ENCODE measurements at places on chromosomes 7 and 10.

DNA sequence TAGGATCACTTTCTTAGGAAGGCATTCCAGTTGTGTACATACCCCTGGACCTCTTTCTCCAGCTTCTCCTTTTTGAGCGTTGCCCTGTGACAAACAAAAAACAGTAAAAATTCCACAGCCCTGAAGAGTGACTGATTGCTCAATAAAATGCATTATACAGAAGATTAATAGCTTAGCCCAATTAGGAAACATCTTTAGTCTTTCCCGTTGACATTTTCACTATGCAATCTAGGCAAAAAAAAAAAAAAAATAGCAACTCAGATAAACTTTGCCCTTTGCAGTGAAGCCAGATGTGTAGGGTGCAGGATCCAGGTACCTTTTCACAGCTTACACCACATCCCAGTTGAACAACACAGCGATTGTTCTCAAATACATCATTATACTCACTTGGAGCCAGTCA is 17.9 kb downstream of the COL28A1 start:
- DNase-seq: no peak

DNA sequence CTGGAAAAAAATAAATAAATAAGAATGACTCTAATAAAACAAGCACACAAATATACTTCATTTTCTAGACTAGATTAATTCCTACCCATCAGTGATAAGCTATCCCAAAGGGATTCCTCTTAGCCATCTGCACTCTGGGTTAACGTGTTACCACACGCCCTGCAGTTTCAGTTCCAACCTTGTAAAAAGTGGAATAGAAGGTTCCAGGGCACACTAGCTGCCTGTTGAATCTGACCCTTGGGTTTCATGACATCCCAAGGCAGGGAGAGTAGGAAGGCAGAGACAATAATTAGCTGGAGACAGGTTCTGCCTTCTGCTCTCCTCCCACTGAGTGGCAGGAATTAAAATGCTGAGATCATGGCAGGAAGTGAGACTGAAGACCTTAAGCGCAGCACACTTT is 33.5 kb downstream of the SLC37A3 start:
- DNase-seq: no peak

- DNase-seq: no peak
These were observed 146.6 kb upstream of the PDE1C start for GRCh38 chr7:32216759-32217158.

DNA sequence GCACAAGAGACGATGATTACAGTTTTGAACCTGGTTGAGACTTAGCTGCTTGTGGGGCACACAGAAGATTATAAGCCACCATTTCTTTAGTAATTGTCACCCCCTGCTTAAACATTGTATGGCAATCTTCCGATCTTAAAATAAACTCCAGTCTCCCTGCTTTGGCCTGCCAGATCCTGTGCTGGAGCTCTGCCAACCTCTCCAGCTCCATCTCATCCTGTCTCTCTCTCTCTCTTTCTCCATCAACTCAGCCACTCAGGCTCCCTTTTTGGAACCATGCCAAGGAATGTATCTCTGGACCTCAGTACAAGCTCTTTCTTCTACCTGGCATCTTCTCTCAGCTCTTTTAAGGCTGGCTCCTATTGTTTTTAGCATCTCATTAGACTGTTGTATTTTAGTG is 1053.2 kb downstream of the REEP3 start:
- no peak for DNase-seq

- DNase-seq: no peak
These were observed 12.1 kb upstream of the NPVF start for GRCh38 chr7:25240340-25240739.

DNA sequence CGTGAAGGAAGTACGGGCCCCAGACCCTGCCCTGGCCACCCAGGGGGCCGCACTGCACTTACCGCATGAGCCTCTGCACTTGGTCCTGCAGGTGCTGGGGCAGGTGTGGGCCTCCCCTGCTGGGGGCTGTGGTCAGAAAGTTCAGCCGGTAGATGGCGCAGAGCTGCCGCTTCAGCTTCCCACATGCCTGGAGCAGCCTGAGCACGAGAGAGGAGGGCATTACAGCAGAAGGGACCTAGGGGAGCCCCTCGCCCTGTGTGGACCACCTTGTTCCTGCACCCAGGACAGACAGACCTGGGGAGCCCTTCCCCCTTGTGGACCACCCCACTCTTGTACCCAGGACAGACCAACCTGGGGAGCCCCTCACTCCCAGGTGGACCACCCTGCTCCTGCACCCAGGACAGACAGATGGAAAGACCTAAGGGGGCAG is 8.7 kb upstream of the PYROXD2 start:
- DNase-seq: no peak

DNA sequence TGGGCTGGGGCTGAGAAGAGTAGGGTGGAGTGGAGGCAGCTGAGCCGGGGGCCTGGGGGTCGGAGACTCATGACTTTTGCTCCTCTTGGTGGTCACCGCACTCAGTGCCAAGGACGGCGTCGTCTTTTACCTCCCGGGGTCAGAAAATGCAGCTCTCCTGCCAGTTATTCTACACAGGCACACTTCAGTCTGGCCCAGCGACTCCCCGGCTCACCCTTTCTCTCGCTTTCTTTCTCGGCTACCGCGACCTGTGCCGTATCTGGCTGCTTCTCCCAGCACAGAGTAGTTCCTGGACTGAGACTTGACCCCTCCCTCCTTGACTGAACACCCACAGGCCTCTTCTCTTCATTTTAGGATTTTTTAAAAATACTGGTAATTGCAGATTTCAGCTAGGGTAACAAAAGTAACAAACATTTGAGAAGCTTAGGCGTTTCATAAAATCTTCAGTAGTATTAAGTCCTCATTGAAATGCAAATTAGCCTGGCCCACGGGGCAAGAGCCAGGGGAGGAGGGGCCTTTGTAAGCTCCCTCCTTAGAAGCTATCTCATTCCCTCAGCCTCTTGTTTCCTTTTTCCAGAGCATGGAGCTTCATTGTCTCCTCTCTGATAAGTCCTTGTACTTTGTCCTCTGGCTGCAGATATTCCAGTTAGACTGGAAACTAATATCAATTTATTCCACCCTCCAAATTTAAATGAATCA is 1.1 kb upstream of the PRLHR start:
- DNase-seq: no peak

GRCh38 chr10:86190291-86190690 is 176.3 kb downstream of the GRID1 start:
- DNase-seq: no peak

- DNase-seq: no peak
These were observed 32.7 kb downstream of the SLC29A3 start for GRCh38 chr10:71351628-71352319.

DNA sequence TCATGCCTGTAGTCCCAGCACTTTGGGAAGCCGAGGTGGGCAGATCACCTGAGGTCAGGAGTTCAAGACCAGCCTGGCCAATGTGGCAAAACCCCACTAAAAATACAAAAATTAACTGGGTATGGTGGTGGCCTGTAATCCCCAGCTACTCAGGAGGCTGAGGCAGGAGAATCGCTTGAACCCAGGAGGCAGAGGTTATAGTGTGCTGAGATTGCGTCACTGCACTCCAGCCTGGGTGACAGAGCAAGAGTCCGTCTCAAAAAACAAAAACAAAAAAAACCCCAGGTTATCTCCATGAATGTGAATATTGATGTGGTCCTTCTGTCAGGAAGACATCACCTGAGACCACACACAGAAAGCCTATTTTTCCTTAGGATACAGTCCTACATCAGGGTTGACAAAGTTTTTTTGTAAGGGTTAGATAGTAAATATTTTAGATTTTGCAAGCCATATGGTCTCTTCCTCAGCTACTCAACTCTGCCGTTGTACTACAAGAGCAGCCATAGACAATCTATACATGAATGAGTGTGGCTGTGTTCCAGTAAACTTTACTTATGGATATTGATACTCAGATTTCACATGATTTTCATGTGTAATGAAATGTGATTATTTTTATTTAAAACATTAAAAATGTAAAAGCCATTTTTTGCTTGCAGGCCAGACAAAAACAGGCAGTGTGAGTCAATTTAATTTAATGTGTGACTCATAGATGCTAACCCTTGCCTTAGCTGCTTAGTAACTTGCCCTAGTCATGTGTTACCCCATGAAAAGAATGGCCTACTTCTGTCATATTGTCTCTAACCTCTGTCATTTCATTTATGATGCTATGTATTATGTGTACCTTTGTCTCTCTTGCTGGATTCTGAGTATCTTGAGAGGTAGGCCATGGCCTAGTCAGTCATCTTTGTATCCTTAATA is 78.1 kb downstream of the TPST1 start:
- no peak for DNase-seq

- DNase-seq: no peak
These were observed 181.7 kb downstream of the CCSER2 start for GRCh38 chr10:84510121-84510520.

GRCh38 chr7:27899601-27900000 is 159.6 kb downstream of the TAX1BP1 start:
- no peak for DNase-seq

DNA sequence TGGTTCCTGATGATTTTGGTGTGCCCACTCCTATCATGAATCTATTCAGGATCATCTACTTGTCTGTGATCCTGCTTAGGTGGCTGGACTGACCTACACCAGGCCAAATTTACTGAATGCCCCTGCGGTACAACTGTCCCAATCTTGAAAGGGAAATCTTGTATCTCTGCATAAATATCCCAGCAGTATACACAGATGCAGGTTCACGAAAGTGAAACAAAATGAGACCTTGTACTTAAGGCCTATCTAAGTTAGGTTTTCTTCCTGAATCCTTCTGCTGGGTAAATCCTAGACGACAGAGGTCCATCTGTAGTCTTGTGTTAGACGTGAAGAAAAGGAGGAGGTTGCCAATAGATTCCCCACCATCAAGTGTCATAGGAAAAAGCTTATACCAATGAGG is 85.5 kb upstream of the NOBOX start:
- no peak for DNase-seq

- no peak for DNase-seq
These were observed 199.3 kb downstream of the PRKG1 start for GRCh38 chr10:51273574-51273973.

GRCh38 chr10:93410697-93411348 is 71.3 kb downstream of the MYOF start:
- DNase-seq: no peak

- DNase-seq: no peak
These were observed 21.0 kb upstream of the SMARCD3 start for GRCh38 chr7:151269511-151269910.

- no peak for DNase-seq
These were observed 636.8 kb downstream of the PHTF2 start for GRCh38 chr7:78435355-78435754.

DNA sequence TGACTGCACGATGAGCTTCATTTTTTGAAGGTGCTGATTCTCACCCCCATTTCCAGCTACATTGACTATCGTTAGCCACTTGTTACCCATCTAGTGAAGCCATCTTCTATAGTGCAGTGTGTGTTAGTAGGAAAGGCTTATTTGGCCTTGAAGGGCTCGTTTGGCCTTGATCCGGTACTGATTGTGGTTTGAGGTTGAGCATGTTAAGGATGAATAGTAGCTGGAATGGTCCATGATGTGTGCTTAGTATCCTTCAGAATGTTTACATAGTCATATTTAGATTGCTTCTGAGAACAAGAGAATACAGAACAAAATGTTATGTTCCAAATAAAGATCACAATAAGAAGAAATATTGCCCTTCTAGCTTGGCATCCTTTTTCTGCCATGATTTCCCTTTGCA is 591.5 kb downstream of the AUTS2 start:
- no peak for DNase-seq

DNA sequence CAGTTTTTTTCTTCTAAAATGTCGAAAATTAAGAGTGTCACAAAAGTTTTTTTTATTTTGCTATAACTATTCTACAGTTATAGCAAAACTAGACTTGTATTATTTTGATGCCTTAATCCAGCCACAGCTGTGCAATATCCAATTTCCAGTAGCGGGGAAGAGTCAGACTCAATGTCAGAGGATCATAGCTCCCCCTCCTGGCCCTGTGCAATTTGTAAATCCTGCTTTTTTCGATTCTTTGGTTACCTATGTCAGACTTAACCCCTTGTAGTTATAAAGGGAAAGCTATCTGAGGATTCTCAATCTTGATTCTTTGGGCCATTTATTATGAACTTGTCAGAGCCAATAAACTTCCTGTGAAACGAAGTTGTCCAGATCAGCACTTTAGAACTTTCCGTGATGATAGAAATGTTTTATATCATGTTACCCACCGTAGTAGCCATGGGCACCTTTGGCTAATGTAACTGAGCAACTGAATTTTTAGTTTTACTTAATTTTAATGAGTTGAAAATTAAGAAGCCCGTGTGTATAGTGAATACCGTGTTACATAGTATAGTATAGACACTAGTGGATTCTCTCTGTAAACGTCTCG is 87.7 kb upstream of the PRKCQ start:
- no peak for DNase-seq

DNA sequence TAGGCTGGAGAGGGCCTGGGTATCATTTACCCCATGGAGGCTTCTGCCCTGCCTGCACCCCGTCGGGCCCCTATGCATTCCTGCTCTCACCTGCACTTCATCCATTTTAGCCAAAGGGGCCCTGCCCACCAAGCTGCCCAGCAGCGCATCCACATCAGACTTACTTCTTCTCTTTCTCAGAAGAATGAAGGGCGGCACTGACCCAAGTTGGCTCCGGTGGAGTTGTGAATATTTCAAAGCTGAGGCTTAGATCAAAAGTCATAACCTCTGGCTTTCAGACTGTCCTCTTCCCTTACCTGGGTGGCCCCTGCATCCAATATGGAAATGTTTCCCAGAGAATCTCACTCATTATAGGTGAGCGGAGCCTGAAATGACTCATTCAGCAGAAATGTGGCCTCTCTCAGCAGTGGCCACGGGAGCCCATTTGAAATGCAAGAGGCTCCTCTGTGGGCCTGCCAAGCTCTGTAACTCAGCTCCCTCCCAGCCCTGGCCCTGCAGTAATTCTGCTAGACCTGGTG is 117.6 kb upstream of the TCF7L2 start:
- no peak for DNase-seq

DNA sequence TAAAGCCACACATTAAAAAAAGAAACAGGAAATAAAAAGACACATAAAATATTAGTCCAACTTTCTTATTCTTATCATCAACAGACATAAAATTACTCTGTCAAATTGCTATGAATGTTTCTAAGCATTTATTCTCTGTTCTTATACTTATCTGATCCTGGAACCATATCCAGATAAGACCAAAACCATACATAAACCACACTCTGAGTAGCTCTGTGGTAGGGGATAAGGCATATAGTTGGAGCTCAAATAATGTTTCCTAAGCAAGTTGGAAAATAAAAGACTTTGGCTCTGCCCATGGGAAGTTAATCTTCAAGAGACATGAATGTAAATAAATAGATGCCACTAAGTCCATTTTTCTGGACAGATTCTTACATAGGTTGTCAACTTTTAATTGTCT is 103.1 kb upstream of the PLXDC2 start:
- DNase-seq: no peak

GRCh38 chr10:125274961-125275360 is 114.6 kb upstream of the CTBP2 start:
- no peak for DNase-seq

- DNase-seq: no peak
These were observed 4.8 kb upstream of the DMTF1 start for GRCh38 chr7:87147500-87147899.
